ENCODE measurements at places on chromosomes 12 and 14.
A peak's percentile ranks its signal among the peaks of the same experiment; 100 is the strongest.

DNA sequence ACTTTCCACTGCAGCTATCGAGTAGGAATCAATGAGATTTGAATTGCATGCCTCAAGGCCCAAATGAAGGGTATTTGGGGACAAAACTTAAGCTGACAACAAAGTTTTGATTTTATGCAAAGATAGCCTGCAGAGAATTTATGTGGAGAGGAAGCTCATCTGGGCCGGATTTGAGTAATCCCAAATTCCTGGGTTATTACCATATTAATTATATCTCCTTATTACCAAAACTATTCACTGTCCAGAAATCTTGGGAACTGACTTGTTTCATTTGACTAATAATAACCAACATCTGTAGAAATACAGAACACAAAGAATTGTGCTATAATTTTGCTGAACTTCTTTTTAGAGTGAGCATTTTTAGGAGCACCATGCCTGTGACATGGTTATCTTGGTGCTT lies 70.4 kb downstream of the KITLG start:
- DNase-seq, result no peak

- no peak for DNase-seq
These were observed 19.1 kb downstream of the ANKRD9 start for GRCh38 chr14:102490456-102490855.

- no peak for DNase-seq
These were observed 118.2 kb upstream of the GSC start for GRCh38 chr14:94888121-94888520.

GRCh38 chr12:106213662-106214061 lies 34.2 kb downstream of the CKAP4 start:
- no peak for DNase-seq

GRCh38 chr12:128798571-128799341 lies 25.0 kb downstream of the SLC15A4 start:
- DNase-seq, result no peak

- no peak for DNase-seq
These were observed 30.4 kb downstream of the FRS2 start for GRCh38 chr12:69500631-69501030.

GRCh38 chr12:11752403-11753149 lies 103.1 kb downstream of the ETV6 start:
- no peak for DNase-seq

- DNase-seq, result no peak
These were observed 76.1 kb downstream of the METTL25 start for GRCh38 chr12:82434392-82434911.

DNA sequence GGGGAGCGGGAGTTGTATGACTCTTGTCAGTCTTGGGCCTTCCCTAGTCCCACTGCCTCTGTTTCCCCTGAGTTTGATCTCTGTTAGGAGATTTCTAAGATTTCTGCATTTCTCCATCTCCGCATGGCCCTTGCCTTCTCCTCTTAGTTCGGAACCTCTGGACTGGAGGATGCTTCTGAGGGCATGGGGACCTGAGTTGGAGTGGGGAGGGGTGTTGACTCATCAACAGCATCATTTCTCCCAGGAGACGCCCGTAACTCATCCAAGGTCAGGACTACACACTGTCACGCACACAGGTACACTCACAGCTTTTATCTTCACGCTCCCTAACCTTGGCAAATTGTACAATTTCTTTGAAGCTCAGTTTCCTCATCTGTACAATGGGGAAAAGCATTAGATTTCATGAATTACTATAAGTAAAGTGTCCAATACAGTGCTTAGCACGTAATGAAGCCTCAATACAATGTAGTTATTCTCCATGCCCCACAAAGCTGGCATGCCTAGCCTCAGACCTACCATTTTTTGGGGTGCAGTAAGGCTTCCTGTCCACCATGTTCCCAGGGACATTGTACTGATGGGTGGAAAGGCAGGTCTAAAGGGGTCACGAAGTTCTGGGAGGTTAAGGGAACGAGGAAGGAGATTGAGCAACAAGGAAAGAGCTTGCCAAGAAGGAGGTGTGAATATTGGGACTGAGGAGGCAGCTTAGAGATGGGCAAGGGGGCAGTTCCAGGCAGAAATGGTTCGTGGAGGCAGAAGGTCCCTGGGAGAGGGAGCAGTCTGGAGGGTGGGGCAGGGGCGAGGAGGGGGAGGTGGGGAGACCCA lies 600 bp upstream of the LAG3 start:
- no peak for DNase-seq

- no peak for DNase-seq
These were observed 11.6 kb downstream of the HVCN1 start for GRCh38 chr12:110677206-110677911.

DNA sequence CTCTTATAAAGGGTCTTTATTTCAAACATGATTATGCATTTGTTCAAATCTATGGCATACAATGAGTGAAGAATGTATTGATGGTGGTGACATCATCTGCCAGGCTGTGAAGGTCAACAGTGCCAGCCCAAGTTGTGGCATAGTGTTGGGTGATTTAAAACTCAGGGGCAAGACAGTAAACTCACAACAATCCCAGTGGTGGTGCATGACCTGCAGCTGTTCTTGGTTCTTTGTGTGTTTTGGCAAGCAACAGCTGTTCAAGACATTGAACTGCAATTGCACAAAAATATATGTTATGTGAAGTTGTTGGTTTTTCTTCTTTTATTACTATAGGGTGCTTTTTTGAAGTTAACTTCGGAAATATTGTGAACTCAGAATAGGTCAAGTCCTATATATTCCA lies 851.6 kb downstream of the NRXN3 start:
- no peak for DNase-seq

DNA sequence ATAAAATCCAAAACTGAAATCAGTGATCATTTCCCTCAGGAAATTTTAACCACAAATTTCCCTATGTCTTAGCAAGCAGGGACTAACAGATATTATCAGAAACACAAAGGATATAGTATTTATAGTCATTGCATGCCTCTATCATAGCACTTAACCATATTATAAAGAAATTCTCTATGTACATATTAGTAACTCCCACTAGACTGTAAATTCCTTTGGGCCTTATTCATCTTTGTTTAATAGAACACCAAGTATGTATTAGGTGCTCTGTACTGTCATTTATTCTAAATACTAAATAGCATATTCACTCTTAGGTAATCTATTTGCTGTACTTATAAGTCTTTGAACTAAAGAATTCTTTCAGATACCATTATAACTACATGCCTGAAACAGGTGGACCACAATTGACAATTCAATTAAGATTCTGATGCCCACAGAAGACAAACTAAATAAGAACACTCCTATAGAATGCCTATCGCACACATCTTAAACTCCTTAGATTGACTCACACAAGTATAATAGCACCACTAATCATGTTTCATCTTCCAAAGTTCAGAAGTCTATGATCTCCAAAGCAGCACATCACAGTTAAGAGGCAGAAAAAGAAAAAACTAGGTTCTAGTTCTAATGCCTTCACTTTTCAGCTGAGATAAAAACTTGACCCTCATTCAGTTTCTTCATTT lies 134.1 kb downstream of the FSCB start:
- no peak for DNase-seq

DNA sequence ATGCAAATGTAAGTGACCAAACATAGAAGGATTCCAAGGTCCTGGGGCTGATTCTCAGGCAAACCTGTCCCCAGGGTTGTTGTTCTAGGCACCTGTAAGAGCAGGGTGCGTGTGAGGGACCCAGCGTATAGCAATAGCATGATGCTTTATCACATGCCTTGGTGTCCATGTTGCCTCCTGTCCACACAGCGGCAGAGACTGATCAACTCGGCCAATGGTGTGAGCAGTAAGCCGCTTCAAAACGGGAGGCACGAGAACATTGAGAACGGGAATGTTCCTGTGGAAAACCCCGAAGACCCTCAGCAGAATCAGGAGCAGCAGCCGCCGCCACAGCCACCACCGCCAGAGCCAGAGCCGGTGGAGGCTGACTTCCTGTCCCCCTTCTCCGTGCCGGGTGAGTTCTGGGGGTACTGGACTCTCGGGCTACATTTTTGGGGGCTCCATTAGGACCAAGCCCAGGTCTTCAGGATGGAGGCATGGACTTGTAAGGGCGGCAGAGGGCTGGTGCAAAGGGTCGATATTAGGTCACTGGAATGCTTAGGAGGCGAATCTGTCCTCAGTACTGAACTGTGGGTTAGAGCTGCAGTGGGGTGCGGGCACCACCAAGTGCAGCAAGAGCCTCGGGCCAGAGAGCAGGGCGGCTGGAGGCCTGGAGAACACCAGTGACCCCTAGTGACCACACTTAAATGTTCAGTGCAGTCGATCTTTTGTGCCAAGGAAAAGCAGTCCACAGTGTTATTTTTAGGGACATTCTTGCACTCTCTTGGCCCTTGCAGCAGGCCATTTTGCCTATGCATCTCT lies 57.2 kb upstream of the RIN3 start:
- peak; percentile 17 for DNase-seq

GRCh38 chr12:67681105-67681778 lies 32.7 kb downstream of the DYRK2 start:
- no peak for DNase-seq

DNA sequence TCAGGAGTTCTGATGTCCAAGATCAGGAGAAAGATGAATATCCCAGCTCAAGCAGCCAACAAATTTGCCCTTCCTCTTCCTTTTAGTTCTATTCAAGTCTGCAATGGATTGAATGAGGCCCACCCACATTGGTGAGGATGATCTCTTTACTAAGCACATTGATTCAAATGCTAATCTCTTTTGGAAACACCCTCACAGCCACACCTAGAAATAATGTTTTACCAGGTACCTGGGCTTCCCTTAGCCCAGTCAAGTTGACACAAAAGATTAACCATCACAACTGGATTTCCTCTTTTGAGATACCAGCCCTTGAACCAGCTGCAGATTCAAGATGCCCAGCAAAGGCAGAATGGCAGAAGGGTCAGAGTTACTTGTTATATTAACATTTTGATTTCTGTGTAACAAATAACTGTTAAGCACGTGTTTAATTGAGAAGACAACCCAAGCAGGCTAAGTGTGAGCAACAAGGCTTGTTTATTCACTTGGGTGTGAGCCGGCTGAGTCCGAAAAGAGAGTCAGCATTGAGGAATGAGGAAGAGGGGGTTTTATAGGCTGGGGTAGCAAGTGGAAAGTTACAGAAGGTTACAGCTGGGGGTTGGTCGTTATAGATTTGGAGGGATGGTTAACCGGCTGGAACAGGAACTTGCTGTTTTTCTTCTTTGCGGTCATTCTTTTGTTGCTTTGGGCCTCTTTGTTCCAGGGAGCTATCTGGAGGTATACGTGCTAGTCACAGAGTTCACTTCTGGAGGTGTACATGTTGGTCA lies 180.3 kb downstream of the EMP1 start:
- no peak for DNase-seq

DNA sequence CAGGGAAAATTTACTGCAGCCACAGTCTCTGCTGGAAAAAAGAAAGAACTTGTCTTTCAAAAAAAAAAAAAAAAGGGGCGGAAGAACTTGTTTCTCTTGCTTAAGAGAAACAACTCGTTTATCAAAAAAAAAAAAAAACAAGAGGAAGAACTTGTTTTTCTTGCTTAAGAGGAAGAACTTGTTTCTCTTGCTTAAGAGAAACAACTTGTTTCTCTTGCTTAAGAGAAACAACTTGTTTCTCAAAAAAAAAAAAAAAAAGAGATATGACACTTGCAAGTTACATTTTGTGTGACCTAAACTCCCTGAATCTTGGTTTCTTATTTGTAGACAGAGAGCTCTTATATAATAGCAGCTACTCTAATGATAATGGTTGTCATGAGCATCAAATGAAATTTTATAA lies 44.7 kb upstream of the USP15 start:
- no peak for DNase-seq

DNA sequence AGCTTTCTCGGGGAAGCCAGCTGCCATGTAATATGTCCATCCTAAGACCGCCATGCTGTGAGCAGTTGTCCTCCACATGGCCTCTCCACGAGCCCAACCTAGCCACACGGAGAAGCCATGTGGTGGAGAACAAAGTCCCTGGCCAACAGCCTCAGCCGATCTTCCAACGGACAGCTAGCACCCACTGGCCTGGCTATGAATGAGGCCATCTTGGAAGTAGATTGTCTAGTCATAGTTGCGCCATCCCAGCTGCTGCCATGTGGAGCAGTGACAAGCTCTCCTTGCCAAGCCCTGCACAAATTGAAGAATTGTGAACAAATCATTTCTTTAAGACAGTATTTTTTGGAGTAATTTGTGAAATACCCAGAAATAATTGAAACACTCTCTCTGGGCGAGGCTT lies 49.3 kb upstream of the USP44 start:
- no peak for DNase-seq

DNA sequence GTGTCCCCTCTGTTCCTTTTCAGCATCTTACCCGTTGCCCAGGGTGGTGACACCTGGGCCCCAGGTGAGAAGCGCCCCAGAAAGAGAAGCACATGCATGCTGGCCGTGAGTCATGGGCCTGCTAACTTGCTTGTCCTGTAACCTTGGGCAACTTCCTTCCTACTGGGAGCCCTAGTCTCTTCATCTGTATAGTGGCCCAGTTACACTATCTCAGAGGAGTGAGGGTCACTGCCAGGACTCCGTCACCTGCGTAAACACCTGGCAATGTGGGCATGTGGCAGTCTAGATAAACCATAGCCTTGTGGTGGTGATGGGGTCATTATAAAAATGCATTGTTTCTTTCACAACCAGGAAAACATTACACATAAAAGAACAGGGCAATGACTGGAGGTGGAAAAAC lies 125.2 kb downstream of the SLC25A47 start:
- DNase-seq, result no peak

- DNase-seq, result peak; percentile 9
These were observed 29.3 kb downstream of the ZCRB1 start for GRCh38 chr12:42296503-42297109.

DNA sequence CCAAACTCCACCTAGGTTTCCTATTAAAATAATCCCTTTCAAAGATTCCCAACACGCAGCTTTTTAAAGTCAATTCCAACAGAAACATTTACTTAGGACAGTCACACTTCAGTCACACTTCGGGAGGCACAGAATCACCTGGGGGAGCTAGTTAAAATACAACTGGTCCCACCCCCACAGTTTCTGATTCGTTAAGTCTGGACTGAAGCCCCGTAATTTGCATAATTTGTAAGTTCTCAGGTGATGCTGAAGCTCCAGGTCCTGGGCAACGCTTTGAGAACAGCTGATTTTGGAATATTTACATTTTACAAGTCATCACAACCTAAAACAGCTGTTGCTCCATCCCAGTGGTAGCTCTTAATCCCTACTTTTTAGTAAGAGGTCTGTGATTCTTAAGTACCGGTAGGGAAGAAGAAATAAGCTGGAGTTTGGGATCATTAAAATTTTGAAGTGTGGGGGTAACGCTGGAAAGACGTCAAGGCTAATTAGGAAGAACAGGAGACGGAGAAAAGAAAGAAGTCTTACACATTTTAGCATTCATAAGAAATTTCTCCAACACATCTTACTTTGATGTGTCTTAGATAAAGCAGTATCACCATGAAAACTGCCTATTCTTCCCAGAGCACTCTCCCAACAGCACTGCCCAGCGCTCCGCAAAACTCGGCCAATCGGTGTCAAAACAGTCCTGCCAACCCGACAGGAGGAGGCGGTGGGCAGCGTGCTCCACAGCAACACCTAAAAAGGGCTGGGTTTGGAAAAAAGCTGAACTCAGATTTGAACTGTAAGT lies 1.1 kb downstream of the IPO8 start:
- peak; percentile 25 for DNase-seq

- DNase-seq, result no peak
These were observed 147.0 kb upstream of the ARID2 start for GRCh38 chr12:45582536-45582935.

GRCh38 chr14:92392711-92393110 lies 69.7 kb downstream of the SLC24A4 start:
- no peak for DNase-seq

Data from activated CD4-positive, alpha-beta T cell treated with anti-CD3 and anti-CD28 coated beads for 48 hours (primary cell).